ENCODE measurements at places on chromosomes 2 and 18. TPM values are rescaled to one million over a fixed set of nuclear protein-coding genes. Genes with fewer than 3 reads are reported as not detected.
A peak's percentile ranks its signal among the peaks of the same experiment; 100 is the strongest.

DNA sequence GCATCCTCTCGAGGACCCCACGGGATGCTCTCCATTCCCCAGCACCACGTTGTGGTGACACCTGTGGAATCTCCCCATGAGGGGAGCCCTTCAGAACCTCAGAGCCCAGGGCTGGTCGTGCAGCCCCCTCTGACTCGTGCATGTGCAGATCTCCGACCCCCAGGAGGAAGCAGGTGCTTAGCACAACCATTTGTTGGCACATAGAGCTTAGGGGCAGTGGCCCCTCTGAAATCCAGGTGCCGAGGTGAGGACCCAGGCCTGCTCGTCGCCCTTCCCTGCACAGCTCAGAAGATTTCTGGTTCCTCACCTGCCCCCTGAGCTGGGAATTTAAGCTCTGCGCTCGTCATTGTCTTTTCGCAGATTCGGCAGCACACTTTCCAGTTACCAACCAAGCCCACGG, 1.3 kb upstream of the OTOS start:
- DNase-seq = peak; percentile 34

GRCh38 chr2:45497355-45497754, 113.7 kb downstream of the SRBD1 start:
- DNase-seq = no peak

GRCh38 chr18:55833543-55833942, 245.6 kb upstream of the TCF4 start:
- no peak for DNase-seq

DNA sequence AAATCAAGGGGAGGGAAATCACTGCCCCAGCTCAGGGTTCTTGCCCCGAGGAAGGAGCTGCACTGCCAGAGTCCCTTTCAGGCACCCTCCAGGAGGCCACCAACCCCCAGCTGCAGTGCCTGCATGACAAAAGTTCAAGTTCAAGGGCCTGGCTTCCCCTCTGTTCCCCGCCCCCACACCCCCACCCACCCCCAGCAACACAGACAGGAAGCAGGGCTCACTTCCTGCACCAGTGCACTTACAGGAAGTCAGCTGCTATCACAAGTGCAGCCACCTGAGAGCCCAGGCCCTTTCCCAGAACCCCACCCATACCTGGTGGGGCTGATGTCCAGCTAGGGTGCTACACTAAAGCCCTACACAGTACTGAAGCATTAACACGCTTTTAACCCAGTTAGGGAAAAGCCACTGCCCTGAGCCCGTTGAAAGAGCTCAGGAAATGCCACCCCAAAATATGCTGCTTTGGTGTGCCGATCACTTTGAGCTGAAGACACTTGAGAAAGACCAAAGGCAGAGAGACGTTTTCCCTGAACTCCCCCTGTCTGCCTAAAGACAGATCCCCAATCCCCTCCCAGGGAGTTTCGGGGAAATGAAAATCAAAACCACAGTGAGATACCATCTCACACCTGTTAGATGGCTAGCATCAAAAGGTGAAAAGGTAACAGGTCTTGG, 109.9 kb upstream of the CAB39 start:
- no peak for DNase-seq

DNA sequence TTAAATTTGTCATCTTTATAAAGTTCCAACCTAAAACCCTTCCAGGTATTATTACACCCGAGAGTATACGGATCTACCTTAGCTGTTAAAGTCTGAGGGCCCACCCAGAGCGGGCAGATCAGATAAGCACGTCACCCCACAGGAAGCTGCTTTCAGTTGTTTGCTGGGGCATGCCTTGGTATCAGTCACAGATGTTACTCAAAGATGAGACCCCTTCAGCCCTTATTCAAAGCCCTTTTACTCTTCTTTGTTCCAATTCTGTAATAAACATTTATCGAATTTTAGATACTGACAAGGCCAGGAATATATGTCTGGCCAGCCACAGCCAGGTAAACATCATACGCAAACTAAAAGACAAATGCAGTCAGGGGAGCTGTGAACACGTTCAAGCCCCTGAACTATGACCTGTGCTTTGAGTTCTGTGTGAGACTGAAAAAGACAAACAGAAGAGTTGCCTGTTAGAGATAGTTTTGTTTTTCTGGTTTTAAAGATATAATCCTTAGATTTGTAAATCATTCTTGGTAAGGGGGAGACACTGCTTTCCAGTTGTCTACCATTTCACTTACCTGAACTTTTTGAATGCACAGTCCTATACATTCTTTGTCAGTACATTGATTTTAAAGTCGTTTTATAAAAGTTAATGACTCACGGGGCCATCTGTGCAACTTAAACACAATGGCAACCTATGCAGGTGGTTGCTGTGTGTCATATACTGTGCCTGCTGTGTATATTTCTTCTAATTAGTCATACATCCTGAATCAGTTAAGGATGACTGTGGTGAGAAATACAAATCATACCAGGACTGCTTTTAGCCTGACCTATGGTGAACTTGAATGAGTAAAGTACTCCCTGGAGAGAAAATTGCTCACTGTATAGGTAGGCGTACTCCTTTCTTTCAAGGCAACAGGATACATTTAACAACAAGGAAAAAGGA, 100.5 kb upstream of the ITPRID2 start:
- no peak for DNase-seq

Gene SP100
- total RNA-seq = 179 TPM

Gene MYO7B
- not detected for total RNA-seq

Gene ARL4C
- 136 TPM for total RNA-seq
